Lung microvascular endothelial cell (primary cell): ENCODE measurements at places on chromosomes 3 and 15.
A peak's percentile ranks its signal among the peaks of the same experiment; 100 is the strongest.

GRCh38 chr15:71542836-71543235 lies 267.5 kb upstream of the NR2E3 start:
- no peak for DNase-seq

DNA sequence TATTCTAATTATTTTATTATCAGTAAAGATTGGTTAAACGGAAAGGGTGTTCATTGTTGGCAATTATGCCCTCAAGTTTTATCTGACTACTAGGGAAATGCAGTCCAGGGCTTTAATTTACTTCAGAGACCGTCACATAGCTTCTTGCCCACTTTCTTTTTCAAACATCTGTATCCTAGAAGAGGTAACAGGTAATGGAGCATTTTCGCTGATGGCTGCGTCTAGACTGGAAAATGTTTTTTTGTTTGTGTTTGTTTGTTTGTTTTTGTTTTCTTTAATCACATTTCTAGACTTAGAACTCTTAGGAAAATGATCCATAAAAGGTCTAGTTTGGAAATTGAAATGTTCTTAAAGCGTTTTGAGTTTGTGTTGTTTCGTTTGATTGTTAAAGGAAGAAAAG lies 71.4 kb downstream of the ANXA2 start:
- DNase-seq, result no peak

GRCh38 chr15:61517776-61518175 lies 288.7 kb upstream of the RORA start:
- DNase-seq, result no peak

DNA sequence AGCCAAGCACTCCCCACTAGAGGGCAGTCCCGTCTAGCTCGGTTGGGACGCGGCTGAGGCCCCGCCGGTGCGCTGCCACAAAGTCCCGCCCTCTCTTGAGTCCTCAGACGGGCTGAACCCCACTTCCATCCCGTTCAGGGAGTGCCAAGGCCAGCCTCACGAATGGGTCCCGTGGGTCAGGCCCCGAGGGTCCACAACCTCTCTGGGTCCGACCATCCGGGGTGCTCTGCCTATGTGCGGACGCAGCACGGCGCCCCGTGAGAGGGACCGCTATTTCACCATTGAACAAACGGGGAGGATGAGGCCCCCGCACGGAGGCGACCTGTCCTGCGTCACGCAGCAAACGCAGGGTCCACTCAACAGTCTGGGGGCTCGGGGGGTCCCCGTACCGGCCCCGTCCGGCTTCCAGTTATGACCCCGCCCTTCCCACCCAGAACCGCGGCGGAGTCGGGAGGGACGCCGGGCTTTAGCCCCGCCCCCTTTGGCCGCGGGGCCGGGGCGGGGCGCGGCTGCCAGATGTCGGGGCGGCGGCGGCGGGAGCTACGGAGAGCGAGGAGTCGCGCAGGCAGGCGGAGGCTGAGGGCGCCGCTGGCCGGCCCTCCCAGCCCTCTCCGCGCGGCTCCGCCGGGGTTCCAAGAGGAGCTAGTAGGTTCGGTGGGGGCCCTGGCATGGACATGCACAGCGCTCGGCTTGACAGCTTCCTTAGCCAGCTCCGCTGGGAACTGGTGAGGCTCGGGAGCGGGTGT lies at the start of gene INKA1:
Gene INKA1, plus strand, starts transcription at position 543 of the 746 bp plus-strand sequence. Its CDS starts 132 bp downstream, at position 675.
- peak; percentile 89 for DNase-seq

GRCh38 chr3:33141006-33141405 lies 27.2 kb downstream of the CRTAP start:
- no peak for DNase-seq

GRCh38 chr3:82556113-82556512 lies 794.7 kb upstream of the GBE1 start:
- DNase-seq, result no peak

DNA sequence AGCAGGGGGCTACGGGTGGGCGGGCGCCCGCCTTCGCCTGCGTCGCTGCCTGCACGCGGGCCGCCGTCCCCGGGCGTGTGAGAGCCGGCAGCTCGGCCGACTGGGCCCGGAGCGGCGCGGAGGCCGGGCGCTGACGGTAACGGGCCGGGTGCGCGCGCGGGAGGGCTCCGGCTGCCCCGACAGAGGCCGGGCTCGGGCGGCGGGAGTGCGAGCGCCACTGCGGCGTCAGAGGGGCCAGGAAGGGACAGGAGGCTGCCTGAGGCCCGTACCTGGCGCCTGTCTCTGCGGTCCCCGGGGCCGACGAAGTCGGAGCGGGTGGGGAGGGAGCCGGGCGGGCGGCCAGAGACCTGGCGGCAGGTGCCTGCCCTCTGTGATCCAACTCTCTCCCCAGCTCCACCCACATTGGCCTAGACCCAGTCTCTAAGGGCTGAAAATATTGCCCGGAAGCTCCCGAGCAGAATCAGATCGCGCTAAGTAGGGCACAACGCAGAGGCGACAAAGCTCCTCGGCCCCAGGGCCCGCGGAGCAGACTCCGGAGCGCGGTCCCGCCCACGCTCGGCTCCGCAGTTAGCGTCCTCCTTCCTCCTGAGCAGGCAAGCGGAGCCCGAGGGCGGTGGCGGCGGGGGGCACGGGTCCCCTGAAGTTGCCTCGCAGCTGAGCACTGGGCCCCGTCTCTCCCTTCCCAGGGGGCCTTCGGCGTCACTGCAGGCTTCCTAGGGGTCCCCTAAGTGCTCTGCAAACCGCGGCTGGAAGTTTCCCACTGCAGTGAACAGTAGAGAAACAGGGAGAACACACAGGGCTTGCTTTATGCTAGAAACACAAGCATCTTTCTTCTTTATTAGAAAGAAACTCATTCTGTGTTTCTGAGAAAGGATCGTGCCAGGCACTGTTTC lies at the start of gene MAN2A2:
Gene MAN2A2, plus strand, starts transcription at position 463 of the 893 bp plus-strand sequence. CDS start 906 bp downstream, outside the sequence.
- peak; percentile 42 for DNase-seq

DNA sequence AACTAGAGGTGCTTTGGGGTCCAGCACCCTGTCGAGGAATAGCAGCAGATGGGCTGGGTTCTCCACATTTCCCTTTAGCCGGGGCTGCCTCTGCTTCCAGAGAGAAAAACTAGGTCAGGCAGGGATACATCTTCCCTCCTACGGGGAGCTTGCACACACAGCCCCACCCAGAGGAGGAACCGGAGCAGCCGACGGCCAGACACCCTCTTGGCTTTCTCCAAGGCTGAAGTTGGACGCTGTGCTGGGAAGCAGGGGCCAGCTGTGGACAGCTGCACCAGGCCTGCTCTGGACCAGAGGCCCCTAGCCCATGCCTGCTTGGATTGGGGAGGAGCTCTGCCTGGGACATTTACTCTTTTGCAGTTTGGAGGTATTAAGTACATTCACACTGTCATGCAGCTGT lies 44.7 kb upstream of the NR2C2 start:
- no peak for DNase-seq

- no peak for DNase-seq
Observed at GRCh38 chr15:78175330-78175729, 26.2 kb downstream of the IDH3A start.
